ENCODE measurements at places on chromosomes 3 and 15. TPM values are rescaled to one million over a fixed set of nuclear protein-coding genes. Genes with fewer than 3 reads are reported as not detected.

The NRROS gene
- total RNA-seq = 6.2 TPM

The PCSK6 gene
- 11.1 TPM for total RNA-seq

The CHST13 gene
- 1.7 TPM for total RNA-seq

The MED12L gene
- total RNA-seq = 0.72 TPM

The GJD2 gene
- total RNA-seq = not detected

The TRH gene
- not detected for total RNA-seq

The ZBTB47 gene
- total RNA-seq = 2.6 TPM

The ZMYND10 gene
- total RNA-seq = 0.61 TPM

The OSBPL10 gene
- 38.9 TPM for total RNA-seq

The CLRN1 gene
- not detected for total RNA-seq

The GOLGA6L7 gene
- total RNA-seq = not detected

DNA sequence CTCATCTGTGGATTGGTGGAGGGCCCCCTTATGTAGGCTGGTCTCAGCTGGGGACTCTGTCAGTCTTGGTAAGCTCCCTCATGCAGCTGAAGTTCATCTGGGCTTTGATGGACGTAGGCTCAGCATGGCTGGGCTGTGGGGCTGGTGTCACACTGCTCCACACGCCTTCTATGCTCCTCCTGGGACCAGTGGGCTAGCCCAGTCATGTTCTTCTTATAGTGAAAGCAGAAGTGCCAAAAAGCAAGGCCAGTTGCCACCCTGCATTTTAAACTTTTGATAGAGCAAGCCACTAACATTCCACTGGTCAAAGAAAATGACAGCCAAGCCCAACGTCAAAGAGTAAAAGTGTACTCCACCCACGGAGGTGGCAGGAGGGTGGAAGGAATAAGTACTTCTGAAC, 165.5 kb downstream of the MEX3B start:
- DNase-seq = no peak

DNA sequence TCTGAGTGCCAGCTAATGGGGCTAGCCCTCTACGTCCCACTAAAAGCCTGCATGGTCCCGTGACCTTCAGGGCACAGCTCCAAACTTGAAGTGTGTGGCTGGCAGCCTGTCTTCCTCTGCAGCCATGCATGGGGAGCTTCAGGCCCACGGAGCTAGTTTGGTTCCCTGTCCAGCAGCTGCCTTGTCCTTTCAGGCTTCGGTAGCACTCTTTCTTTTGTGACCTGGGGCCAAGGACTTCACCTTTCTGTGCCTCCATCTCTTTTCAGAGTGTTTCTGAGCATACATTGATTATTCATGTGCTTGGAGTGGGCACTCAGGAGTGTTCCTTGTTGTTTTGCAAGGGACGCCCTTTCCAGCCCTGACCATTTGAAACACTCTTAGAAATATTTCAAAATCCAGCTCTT, 155.2 kb downstream of the DNAJB8 start:
- no peak for DNase-seq

- no peak for DNase-seq
Observed at GRCh38 chr3:58607816-58608215, 30.6 kb upstream of the FAM107A start.

- DNase-seq = peak; percentile 14
Observed at GRCh38 chr15:70420086-70420947, 322.6 kb upstream of the TLE3 start.

DNA sequence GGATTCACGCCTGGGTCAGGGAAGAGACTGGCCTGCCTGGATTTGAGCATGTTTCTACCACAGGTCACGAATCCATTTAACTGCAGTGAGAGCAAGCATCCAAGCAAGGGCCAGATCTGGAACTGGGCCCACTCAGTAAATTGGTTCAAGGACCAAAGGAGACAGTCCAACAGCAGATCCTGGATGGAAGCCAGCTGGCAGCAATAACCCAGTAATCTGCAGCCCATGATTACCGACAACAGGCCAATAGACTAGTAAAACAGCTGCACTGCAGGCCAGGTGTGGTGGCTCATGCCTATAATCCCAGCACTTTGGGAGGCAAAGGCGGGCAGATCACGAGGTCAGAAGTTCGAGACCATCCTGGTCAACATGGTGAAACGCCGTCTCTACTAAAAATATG, 11.8 kb downstream of the SAMD7 start:
- no peak for DNase-seq

DNA sequence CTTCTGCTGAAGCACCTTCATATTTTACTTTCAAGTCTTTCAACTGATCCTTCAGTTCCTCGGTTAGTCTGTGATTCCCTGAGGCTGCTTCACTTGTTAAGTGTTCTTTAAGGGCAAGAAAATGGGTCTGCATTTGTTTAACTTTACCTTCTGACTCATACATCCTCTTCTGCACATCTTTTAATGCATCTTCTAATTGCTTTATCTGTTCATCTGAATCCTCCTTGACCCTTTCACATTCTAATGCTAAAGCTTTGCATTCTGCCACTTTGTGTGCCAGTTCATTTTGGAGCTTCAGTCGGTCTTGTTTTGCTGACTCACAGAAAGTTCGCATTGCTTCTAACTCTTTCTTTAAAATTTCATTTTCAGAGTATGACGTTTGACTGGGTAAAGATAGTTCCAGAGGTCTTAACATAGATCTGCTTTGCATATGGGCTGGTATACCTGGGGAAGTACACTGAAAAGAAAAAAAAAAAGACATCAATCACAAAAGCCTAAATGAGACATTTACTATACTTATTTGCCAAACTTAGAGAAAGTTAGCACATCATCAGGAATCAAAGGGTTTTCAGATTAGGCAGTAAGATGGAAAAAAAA, 94.3 kb downstream of the UACA start:
- DNase-seq = no peak

DNA sequence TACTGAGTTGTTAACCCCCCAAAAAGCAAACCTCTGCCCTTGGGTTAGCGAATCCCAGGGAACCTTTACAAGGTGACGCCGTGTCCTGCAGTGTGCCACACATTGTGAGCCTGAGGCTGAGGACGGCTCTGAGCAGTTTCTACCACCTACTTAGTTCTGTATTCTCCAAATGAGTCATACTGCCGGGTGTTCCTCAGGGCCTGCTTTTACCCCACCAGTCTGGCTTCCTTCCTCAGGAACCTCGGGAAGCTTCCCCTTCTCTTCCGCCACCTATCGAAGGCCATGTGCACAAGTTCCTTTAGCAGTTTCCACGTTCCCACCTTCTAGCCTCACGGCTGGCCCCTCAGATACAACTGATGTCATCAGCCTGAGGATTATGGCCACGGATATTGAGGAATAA, 384.0 kb upstream of the TPM1 start:
- DNase-seq = no peak

DNA sequence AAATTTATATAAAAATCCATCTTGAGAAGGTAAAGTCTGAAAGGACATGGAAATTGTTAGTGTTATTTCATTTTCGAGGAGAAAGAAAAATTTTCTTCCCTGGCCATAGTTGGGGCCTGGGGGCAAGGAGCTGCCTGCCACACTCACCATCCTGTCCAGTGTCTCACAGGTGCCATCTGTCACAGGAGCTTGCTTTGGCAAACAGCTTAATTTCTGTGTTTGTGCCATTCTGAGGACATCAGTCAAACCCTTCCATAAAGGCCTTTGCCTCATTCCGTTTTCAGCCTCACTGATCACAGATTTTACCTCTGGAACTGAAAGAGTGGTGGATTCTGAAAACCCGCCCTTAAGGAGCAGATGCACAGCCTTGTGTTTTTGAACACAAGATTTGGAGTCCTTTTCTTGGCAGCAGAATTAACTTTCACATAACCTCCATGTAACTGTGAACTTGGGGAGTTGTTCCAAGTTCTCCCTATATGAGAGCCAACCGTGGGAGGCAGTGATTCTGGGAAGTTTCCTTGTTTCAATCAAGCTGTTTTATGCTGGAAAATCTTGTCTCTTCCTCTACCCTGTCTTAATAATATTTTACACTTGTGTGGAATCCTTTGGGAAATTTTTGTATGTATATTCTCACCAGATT, 254.7 kb downstream of the CACNA2D3 start:
- DNase-seq = no peak

DNA sequence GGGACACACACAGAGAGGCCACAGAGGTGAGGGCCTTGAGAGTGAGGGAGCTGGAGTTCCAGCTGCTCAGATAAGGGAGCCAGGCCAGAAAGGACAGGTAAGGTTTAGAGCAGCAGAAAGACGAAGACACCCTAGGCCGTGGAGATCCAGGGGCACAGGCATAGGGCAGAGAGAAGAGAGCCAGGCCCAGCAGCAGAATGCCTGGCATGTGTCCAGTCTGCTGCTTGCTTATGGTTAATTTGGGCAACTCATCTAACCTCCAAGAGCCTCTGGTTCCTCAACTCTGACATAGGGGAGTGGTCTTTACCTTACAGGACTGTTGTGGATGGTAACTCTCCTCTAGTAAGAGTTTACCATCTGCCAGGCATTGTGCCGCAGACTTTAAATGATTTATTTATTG, 35.9 kb downstream of the STARD5 start:
- no peak for DNase-seq
